ENCODE measurements at places on chromosomes 5 and 9. TPM values are rescaled to one million over a fixed set of nuclear protein-coding genes. Genes with fewer than 3 reads are reported as not detected.

Gene PCDHB2
- polyA plus RNA-seq = 6.6 TPM

Gene SPINK6
- not detected for polyA plus RNA-seq

Gene NR5A1
- not detected for polyA plus RNA-seq

Gene HMMR
- 30.0 TPM for polyA plus RNA-seq

Gene IL5
- polyA plus RNA-seq = 0.53 TPM
